Dorsolateral prefrontal cortex (tissue), 122 donors: ENCODE measurements at places on chromosomes 5 and 9.

- no peak for DNase-seq
Observed at GRCh38 chr5:1302258-1302657, 7.4 kb upstream of the TERT start.

DNA sequence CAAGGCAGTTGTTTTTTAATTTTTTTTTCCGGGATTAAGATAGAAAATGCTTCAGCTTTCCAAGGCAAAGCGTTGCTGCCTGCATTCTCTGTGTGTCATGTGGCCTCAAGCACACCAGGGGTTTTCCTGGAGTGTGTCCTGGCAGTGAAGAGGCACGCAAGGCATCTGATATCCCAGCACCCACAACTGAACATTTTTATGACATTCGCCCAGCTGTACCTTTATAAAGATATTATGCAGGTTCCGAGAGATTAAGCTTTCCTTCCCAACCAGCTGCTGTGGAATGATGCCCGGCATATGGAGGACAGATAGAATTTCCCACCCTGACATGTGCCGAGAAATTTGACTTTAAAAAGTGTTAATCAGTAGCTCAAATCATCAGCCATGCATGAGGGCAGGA lies 205.6 kb downstream of the GADD45G start:
- DNase-seq, result no peak

GRCh38 chr9:31612336-31613030 lies 772.0 kb upstream of the ACO1 start:
- DNase-seq, result no peak

DNA sequence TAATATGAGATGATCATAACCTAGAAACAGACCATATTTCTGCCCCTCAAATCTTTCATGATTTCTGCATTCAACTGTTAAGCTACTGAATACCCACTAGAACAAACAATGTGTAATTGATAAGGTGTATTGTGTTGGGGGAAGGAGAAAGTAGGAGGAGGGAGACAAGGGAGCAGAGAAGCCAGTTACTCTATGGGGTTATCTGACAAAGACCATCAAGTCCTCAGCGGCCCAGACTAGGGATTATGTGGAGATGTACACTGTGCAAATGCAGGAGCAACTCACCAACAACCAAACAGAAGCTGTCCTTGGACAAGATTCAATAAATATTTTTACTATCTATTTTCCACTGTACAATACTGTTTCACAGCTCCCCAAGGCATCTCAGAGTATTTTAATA lies 2.7 kb downstream of the NRG2 start:
- no peak for DNase-seq

GRCh38 chr5:35182910-35183535 lies 47.3 kb downstream of the PRLR start:
- DNase-seq, result no peak

DNA sequence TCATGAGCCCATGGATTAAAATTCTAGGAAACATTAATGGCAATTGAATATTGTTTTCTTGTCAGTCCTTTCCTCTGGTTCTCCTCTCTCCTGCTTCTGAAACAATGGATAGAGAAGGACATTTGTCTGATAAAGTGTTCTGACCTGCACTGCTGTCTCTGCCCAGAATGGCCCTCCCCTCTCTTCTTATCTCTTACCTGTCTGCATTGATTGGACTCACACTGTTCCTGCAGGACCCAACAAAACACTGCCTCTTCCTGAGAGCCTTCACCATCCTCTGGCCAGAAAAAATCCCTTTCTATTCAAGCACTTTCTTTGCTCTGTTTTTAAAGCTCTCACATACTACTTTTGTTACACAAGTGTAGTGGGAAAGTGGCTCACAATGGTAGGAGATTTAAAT lies 143.8 kb upstream of the DHFR start:
- no peak for DNase-seq

DNA sequence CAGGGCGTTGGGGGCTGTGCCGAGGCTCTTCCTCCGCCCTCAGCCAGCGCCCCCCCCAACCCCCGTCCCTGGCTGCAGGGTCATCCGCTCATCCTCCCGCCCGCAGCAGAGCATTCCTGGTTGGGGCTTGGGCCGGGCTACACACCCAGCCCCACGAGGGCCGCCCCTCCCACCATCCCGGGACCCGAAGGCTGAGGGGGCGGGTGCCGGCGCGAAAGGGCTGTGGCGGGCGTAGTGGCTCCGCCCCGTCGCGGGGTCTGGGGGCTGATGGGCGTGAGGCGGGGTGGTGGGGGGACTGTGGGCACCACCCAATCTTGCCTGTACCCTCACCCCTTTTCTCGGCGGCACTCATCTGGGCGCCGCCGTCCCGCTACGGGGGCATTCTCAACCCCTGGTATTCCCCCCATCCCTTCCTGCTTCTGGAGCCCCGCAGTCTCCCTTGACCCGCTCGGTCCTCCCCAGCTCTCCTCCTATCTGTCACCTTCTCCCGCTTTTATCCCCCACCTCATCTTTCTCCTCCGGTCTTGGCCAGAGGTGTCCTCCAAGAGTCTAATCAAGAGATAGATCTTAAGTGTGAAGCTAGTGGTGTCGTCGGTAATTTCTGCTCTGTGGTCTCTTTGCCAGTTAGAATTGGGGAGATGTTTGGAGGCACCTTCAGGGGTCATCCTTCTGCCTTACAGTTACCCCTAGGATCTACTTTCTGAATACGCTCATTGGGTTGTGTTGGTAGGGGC lies 1.6 kb downstream of the FER start:
- no peak for DNase-seq

- no peak for DNase-seq
Observed at GRCh38 chr5:74978345-74978744, 74.0 kb downstream of the GCNT4 start.

DNA sequence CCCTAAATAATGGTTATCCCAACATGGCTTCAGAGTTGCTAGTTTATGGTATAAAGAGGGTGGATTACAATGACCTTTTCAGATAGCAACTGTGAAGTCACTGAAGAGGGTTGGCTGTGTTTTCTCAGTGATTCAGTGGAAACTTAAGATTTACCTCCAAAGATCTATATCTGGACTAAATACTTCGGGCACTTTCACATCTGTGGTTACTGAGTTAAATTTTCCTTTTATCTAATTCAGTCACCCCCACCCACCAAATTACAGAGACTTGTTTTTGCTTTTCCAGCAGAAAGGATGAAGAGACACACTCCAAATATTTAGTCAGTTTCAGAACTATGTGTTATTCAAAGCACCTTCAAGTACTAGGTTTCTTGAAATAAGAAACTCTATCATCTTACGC lies 573.2 kb downstream of the CCDC171 start:
- no peak for DNase-seq

DNA sequence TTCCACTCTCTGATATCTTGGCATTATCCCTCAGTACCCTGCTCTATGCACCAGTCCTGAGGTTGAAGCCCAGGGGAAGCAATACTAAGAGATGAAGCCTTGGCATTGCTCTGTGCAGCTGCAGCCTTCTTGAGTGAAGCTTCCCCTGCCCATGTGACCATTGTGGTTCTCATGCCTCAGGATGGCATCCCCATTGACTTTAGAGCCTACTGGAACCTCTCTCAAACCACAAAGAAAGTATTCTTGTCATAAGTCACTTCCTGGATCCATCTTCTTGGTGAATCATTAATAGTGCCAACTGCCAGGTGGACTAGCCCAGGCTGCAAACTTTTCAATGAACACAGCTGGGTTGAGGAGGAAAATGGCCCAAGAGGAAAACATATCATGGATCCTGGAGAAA lies 283.9 kb upstream of the RFX3 start:
- DNase-seq, result no peak

DNA sequence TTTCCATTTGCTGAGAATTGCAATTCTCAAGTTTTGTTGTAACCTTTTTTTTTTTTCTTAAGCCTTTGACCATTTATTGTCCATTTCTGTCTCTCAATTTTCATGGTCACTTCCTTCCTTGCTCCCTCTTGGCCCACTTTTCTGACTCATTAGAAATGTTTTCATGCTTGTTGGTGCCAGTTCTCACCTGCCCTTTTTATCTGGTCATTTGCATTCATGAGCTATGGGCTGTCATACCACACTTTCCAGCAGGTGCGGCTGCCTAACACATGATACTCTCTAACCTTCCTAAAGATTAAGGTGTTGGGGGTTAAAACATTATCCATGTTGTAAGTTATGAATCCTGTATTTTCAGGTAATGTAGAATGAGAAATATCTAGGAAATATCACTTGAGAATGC lies 150.5 kb upstream of the TLX3 start:
- no peak for DNase-seq

- no peak for DNase-seq
Observed at GRCh38 chr5:33969572-33970452, 14.7 kb downstream of the SLC45A2 start.

- DNase-seq, result no peak
Observed at GRCh38 chr9:111872886-111873285, 23.7 kb upstream of the UGCG start.

GRCh38 chr9:81468084-81468595 lies 221.2 kb downstream of the TLE1 start:
- DNase-seq, result no peak

- DNase-seq, result no peak
Observed at GRCh38 chr5:132272311-132273210, 15.1 kb downstream of the PDLIM4 start.

DNA sequence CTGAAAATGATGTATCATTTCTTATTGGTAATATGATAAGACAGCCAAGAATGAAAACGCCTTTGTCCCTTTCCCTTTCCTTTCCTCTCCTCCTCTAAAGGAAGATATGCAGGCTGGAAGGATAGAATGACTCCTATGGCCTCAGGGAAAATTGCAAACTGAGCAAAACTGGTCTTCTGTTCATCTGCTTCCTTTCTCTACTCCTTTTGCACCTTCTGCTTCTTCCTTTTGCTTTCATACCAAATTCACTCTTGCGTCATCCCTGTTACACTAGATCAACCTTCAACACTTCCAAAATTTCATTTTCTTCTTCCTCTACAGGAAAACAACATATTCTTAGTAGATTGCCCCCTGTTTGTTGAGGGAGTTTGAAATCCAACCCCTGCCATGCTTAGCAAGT lies 234.1 kb downstream of the ADAMTS6 start:
- DNase-seq, result no peak

GRCh38 chr9:92424340-92424739 lies at the start of gene OMD:
Gene OMD (minus strand): TSS chr9:92424471. CDS start chr9:92417558, 6,913 bp downstream.
- DNase-seq, result no peak

DNA sequence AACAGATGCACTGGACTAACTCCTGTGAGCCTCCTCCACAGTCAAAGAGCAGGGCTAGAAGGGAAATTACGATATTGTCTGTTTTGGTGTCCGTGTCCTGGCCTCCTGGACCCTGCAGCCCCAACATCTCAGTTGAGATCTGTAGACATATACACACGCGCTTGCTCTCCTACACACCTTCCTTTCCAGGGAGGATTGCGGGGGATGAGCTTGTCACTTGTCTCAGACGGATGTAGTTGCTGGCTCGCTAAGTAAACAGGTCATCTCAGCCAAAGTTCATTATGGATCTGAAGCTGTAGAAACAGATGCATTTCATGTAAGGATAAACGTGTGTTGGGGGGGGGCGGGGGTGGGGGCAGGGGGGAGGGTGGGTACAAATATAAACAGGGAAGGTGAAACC lies 549.3 kb downstream of the CCDC171 start:
- DNase-seq, result no peak

DNA sequence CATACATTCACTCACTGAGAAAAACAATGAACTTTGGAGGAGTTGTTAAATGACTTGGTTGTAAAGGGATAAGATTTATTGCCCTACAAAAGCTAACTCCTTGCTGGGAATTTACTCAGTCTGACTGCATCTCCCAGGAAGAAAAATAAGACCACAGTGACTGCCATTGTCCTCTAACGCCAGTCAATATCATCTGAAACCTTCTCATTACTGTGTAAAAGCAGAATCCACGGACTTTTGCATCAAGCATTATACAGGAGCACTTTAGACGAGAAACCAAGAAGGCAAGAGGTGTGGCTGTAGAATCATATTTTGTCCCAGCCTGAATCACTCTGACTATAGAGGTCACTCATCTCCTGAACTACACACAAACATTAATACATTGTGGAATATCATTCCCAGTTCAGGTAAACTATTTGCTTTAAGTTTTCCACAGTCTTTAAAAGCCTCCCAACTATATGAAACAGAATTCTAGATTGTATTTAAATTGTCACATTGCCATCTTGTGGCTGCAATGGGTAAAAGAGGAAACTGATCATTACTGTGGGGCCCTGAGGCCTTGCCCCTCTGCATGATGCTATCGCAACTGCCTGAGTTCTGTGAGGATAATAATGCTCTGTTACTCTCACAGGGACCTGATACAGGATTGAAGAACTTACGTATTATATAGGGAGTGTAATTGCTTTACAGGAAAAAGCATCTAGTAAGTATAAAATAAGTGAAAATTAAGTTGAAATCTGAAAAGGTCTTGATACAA lies 142.9 kb downstream of the SLCO4C1 start:
- no peak for DNase-seq

DNA sequence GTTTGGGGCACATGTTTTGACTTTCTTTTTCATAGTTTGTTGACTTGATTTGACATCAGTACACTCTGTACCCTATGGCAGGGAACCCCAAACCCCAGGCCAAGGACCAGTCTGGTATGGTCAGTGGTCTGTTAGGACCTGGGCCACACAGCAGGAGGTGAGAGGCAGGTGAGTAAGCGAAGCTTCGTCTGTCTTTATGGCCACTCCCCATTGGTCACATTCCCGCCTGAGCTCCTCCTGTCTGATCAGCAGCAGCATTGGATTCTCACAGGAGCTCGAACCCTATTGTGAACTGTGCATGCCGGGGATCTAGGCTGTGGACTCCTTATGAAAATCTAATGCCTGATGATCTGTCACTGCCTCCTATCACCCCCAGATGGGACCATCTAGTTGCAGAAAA lies 88.0 kb downstream of the TENT4A start:
- DNase-seq, result no peak

DNA sequence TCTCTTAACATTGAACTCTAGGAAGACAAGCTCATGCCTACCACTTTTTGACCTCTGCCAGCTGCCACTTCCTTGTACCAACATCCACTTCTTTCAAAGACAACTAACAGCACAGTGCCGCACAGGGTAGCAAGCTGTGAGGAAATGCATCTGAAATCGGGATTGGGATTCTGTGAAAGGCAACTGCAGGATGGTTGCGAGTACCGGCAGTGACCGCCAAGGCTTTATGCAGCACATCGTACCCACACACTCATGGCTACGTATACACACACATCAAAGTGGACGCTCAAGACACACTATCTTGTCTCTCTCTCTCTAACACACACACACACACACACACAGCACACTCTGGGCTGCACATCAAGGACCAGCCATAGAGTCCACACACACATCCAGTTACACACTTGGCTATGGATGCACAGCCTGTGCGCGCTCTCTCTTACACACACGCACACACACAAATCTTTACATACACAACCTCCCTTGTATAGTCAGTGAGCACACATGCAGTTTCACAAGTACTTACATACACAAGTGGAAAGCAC lies 964 bp downstream of the HTR4 start:
- no peak for DNase-seq
